ENCODE measurements at places on chromosomes 4 and X.
A peak's percentile ranks its signal among the peaks of the same experiment; 100 is the strongest.

DNA sequence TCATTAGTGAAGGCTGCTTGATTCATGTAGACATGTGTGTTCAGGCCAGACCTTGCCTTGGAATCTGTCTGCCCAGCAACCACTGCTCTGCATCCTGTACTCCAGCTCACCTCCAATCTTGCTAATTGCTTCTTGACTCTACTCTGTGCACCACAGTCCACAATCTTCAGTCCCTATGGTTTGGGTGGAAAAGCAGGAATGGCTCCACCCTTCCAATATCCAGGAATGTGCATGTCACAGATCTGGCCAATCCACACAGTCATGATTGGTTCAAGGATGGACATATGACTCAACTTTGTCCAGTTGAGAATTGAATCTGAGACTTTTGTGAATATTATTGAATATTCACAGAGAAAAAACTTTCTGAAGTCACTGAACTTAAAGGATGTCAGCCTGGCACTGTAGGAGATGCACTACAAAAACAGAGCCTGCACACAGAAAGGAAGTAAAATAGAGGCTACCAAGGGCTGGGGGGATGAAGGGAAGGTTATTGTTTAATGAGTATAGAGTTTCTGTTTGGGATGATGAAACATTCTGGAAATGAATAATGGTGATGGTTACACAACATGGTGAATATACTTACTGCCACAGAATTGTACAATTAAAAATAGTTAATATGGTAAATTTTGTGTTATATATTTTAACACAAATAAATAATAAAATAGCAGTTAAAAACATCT lies 161.3 kb upstream of the USP38 start:
- DNase-seq = no peak

- DNase-seq = no peak
Observed at GRCh38 chr4:11724731-11725130, 296.0 kb upstream of the HS3ST1 start.

DNA sequence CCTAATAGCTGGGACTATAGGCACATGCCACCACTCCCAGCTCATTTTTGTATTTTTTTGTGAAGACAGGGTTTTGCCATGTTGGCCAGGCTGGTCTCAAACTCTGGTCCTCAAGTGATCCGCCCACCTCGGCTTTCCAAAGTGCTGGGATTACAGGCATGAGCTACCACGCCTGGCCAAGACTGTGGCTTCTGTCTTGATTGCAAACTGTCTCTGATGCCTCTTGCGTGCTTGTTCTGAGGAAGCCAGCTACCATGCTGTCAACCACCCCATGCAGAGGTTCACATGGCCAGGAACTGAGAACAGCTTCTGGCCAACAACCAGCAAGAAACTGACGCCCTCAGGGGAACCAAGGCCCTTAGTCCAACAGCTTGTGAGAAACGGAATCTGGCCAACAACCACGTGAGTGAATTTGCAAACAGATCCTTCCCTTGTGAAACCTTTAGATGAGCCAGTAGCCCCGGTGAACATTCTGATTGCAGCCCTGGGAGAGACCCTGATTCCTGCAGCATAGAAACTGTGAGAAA lies 71.2 kb downstream of the SUPT20HL2 start:
- no peak for DNase-seq

DNA sequence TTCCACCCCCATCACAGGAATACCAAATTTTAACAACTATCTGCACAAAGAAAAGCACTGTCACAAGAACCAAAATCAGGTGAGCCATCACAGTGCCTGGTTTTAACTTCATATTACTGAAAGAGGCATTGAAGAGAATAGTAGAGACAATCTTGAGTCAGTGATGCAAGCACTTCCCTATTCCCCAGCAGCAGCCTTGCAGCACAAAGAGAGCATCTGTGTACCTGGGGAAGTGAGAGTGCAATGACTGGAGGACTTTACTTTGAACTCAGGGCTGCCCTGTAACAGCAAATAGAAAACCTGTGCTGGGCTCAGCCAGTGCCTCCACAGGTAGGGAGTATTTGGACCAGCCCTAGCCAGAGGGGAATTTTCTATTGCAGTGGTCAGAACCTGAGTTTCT lies 361.8 kb downstream of the TEX13C start:
- DNase-seq = no peak

DNA sequence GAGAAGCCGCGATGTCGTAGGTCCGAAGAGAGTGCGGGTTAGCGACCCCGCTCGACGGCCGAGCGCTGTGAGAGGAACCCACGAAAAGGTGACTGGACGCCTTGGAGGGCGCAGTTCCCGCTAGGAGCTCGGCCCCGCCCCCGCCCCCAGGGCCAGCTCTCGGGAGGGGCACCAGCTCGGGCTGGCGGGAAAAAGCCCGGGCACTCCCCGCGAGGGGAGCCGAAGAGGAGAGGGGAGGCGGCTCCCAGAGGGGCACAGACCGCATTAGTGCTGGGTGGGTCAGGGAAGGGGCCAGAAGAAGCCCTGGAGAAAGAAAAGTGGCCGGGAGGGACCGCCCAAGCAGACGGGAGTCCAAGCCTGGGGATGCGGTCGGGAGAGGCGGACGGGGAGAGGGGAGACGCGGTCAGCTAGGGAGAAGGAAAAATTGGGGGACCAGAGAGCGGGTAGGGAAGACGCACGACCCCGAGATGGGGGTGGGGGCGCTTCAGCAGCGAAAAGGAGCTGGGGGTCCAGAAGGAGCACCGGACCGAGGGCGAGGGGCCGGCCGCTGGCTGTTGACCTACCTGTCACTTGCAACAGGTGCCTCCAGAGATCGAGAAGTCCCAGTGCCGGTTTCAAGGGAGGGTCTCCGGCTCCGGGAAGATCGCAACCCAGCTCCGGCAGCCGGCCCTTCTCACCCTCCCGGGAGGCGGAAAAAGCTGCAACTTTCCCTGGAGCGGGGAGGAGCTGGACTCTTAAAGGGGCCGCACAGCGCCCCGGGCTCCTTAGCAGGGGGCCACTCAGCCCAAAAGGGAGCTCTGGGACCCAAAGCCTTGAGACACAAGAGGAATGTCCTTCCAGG lies at the start of gene SYTL4:
TSS of gene SYTL4 (minus strand) at position 681 of the 841 bp plus-strand sequence. CDS start 30,084 bp downstream, outside the sequence.
- DNase-seq = no peak

DNA sequence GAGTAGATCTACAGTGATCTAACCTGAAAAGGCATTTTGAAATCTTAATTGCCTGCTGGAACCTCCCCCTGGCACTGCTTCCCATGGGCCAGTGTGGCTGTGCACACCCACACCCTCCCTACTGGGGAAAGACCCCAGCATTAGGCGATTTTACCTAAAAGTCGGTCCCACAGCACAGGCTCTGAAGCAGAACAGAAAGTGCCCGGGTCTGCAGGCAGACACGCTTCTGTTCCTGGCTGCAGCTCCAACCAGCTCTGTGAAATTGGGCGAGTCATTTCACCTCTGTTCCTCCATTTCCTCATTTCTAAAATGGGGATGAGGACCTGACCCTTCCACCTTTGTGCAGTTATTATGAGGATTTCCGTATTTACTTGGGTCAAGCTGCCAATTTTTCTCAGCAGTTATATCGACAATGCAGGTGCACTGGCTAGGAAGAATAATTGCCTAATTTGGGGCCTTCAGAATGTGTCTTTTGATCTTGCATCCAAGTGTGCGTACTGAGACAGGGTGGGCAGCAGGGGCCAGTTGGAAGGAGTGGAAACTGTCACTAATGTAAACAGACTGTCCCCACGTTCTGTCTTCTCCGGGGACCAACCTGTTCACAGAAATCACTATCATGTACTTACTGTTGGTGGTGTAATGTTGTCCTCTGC lies 7.1 kb downstream of the KLF3 start:
- no peak for DNase-seq

- DNase-seq = no peak
Observed at GRCh38 chr4:179601671-179602070, 2159.4 kb upstream of the AGA start.

- DNase-seq = no peak
Observed at GRCh38 chrX:389021-389441, 2.3 kb upstream of the PPP2R3B start.

GRCh38 chr4:85569730-85570299 lies 94.9 kb downstream of the ARHGAP24 start:
- no peak for DNase-seq

- DNase-seq = no peak
Observed at GRCh38 chrX:118706681-118707080, 20.7 kb upstream of the IL13RA1 start.

DNA sequence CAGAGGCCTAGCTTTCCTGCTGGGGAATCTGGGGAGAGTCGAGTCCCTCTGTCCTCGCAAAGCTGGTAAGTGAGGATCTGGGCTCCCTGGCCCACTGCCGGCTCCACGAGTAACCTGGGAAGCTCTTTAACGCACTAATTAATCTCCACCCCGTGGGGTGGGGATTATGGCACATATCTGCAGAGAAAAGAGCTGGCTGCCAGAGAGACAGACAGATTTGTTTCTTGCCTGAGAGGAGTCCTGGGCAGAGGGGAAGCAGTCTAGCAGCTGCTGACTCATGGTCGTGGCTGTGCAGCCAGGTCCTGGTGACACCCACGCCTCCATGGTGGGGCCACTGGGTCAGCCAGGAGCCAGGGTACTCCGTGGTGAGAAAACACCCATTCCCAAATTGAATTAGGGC lies 14.0 kb downstream of the SORCS2 start:
- no peak for DNase-seq

- DNase-seq = no peak
Observed at GRCh38 chr4:70449220-70449619, 22.8 kb upstream of the MUC7 start.

DNA sequence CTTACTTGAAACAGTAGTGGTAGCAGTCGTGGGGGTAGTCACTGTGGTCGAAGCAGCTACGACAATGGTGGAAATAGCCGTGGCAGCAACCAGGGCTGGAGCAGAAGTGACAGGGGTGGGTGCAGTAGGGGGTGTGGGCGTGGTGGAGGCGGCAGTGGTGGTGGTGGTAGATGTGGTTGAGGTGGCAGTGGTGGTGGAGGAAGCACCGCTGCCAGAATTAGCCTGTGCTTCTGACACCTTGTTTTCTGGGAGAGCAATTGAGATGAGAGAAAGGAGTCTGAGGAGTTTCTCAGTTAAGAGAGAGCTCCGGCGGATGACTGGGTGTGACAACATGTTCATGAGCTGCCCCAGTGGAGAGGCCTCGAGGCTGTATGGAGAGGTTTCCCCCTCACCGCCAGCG lies 113.5 kb upstream of the HSD17B10 start:
- no peak for DNase-seq

DNA sequence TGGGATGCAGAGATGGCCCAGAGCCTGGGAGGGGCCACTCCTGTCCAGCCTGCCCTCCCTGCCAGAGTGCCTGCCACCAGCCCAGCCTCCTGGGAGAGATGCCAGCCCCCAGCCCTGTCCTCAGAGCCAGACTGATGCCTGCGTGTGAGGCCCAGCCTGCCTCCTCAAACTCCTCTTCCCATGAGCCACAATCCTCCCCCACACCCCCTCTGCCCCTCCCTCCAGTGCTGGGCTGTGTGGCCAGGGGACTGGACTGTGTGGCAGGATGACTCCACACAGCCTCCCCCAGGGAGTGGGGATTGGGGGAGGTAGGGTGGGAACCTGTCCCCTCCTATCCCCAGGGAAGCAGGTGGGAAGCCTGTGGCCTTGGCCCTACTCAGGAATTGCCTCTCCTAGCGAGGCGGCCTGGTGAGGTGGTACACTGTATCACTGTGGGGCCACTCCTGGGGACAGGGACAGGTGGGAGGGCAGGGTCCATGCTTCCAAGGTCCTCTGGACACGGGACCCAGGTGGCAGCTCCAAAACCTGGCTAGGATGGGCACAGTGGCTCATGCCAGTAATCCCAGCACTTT lies 4.3 kb upstream of the SH3BP2 start:
- no peak for DNase-seq

- no peak for DNase-seq
Observed at GRCh38 chrX:11265352-11265751, 27.9 kb upstream of the AMELX start.

DNA sequence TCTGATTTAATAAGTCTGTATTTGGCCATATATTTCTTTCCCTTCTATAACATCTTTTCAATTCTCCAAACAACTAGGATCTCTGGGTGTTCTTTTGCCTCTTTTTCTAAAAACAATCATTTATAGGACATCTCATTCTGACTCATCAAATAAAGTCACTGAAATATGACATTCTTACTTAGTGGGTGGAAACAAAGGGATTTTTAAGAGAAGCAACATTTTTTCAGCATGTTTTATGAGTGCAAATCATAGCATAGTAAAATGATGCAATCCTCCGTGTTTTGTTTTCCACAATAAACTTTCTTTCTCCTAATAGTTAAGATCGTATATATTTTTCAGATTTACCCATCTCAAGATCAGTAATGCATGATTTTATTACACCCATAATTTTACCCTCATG lies 179.8 kb downstream of the SPCS3 start:
- no peak for DNase-seq

GRCh38 chrX:102658556-102658955 lies 7.3 kb downstream of the GPRASP1 start:
- no peak for DNase-seq

GRCh38 chr4:121112530-121112929 lies 40.2 kb upstream of the NDNF start:
- no peak for DNase-seq

DNA sequence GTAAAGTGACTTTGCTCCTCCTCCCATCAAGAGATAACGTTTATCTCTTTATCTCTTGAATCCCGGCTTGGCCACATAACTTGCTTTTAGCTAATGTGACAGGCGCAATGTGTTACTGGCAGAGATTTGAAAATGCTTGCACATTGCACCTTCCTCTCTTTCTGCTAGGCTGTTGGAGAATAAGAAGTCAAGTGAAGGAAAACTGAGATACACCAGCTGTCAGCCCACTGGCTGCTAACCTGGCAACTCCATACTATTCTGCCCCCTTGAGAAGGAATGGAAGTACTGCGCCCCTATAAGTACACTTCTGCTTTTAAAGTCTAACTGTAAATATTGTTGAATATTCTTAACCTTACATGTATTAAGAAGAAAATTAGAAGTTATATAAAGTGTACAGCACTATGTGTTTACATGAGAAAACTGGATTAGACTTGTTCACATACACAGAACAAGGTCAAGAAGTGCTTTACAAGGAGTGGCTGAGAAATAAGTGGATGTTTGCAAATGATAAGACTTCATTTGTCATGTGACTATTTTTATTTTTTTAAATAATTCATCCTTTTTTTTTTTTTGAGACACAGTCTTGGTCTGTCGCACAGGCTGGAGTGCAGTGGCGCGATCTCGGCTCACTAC lies 424.5 kb upstream of the CTSO start:
- peak; percentile 7 for DNase-seq

- no peak for DNase-seq
Observed at GRCh38 chr4:3010577-3010976, 47.2 kb downstream of the GRK4 start.

- DNase-seq = no peak
Observed at GRCh38 chr4:141457653-141458052, 178.7 kb upstream of the IL15 start.

GRCh38 chrX:30904186-30904585 lies 15.1 kb upstream of the TAB3 start:
- DNase-seq = no peak

DNA sequence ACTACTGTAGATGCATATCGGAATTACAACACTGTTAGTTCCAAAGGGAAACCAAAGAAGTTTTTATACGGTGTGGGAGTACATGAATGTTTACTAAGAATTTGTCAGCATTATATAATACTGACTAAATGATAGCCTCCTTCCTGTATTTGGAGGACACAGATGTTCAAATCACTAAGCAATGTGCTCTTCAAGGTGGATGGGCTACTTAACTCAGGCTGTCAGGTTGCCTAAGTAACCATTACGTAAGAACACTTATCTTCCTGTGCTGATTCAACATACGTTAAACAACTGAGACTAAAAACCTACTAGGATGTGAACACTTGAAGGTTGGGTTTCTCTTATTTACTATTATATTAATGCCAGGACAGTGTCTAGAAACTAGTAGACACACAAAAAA lies 81.9 kb upstream of the HPGD start:
- no peak for DNase-seq
